NCI-H460 (cell line): ENCODE measurements at places on chromosomes 6 and 20. TPM values are rescaled to one million over a fixed set of nuclear protein-coding genes. Genes with fewer than 3 reads are reported as not detected.
A peak's percentile ranks its signal among the peaks of the same experiment; 100 is the strongest.

DNA sequence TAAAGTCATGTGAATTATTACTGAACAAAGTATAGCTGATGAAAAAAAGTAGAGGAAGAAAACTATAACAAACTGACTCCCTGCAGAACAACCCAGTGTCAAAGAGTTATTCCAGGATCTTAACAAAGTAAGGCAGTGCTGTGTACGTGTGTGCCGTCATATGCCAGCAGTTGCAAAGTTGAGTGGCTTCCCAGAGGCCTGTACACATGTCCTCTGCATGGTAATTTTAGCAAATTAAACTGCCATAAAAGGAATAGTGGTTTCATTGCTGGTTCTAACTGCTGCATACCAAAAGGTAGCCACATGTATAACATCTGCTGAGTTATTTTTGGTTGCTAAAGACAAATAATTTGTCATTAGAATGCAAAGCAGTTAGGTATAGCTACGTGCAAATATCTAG is 44.8 kb downstream of the RIPOR2 start:
- DNase-seq = no peak

DNA sequence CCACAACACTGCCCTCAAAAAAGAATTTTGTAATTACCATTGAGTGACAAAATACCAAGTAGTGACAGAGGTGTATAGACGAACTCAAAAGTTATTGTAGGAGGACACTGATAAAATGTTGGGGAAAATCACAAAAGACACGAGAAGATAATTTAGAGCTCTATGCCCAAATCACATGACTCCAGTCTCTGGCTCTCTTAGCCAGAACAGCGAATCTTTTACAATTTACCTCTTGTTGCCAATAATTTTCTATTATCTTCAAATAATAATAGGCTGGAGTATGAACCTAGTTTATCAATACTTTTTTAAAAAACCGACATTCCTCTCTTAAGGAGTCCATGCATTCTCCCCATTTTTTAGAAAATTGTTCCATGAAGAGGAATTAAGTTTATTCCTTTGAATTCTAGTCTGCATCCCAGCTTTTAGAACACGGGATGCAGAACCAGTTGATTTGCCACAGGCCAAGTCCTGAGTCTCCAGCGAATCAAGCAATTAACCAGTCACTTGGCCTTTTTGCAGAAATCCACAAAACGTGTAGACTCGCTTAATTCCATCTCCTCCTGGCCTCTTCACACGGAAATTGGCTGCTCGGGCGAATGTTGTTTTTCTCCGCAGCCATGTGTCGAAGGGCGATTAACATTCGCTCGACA is 507 bp upstream of the RIPPLY2 start:
- DNase-seq = no peak

DNA sequence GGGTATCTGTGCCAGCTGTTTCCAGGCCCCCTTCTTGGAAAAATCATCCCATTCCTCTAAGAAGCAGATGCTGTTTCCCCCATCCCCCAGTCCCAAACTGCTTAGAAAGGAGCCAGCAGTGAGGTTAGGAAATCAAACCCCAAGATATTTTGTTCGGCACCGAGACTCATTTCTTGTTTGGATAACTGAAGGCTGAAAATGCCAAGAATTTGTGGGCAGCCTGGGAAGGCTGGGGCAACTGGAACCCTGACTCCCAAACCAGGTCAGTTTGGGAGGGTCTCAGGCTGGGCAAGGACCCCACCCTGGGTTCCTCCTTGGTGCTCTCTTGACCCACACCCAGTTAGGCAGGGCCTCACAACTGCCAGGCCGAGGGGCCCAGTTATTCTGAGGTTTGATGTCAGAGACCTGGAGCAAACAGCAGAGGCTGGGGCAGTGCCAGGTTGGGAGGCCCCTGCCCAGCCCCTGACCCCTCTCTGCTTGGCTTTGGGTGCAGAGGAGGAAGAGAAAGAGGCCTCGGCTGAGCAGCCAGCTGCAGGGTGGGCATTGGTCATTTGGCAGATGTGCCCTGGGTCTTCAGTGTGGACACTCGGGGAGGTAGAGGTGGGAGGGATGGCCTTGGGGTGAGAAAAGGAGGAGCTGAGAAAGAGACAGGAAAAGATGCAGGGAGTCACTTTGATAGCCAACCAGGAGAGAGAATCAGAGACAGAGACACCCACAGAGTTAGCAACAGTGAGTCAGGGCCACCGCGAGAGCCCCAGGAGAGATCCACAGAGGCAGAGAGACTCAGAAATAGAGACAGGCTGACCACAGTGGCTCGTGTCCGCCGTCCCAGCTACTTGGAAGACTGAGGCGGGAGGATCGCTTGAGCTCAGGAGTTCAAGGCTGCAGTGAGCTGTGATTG is 5.0 kb downstream of the ANGPT4 start:
- DNase-seq = no peak

DNA sequence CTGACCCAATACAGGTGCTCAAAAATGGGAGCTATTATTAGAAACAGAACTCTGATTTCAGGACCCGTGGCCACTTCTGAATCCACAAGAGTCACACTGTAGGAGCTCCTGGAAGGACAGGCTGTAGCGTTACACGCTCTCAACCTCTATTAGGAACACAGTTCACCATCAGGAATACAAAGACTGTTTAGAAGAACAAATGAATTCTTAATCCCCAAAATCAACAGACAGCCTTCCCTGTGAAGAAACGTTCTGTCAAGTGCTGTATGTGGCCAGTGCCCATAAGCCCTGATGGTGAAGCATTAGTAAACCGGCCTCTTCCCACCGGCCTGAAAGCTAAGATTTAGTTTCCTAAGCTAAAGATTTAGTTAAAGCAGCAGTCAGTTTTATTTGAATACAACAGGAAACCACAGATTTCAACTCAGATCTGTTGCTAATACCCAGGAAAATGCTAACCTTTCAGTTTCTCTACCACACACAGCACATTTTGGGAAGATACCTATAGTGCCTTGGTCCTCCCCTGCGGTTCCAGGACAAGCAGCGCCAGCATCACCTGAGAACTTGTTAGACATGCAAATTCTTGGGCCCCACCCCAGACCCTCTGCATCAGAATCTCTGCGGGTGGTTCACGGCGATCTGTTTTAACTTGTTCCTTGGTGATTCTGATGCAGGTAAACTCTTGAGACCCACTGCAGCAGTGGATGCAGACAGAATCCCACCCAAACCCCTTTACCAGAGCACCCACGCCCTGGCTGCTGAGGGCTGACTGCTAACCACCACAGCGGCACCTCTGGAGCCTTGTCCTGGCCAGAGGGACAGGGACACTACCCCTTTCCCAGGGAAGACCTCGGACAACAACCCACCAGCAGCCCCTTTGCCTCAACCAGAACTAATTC is 33.4 kb downstream of the MTRES1 start:
- no peak for DNase-seq

- DNase-seq = no peak
These were observed 32.7 kb downstream of the CHMP4B start for GRCh38 chr20:33843854-33844253.

DNA sequence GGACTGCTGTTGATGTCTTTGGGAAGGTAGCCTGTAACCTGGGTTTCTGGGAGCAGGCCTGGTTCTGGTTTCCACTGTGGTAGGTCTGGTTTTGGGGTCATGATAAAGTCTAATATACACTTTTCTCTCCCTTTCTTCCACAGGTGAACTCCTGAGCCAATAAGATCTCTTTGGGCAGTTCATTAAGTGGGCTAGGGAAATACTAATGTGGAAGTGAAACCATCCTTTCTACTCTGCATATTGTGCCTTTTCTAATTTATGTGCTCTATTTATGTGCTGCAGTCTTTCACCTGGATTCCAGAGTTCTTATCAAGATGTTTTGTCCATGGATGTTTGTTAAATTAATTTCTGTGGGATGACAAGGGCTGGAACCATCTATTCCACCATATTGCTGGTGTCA is 165.7 kb upstream of the PTPRK start:
- DNase-seq = no peak

DNA sequence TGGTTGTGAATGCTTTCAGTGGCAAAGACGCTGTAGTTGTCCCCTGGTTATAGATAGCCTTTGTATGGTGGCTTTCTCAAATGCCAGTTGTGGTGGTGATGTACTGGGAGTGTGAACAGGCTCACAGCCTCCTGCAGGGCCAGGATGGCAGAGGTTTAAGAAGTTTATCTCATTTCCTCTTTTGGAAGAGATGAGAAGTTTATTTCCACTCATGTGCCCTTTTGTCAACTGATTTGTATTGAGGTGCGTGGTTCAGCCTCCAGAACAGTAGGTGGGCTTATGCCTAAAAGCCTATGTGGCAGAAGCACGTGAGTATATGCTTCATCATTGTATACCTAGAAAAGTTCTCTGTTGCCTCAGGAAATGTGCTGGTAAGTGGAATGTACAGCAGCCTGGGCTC is 13.7 kb upstream of the ZFP57 start:
- DNase-seq = no peak

DNA sequence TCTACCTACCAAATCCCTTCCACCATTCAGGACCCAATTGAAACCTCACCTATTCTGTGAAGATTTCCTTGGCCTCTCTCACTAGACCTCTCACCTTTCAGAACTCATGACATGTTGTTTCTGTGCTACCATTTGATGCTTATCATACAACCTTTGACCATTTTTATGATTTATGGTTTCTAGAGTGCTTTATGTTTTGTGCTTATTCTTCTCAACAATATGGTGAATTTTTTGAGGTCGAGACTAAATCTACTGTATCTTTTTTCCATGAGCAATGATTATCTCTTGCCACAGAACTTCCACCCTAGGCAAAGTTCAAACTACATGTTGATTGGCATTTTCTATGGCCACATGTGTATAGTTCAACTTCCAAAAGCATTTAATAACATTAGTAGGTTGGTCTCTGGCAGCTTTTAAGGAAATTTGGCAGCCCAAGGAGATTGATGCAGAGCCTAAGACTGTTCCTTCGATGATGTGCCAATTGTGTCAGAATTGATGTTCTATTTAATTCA is 84.9 kb downstream of the OLIG3 start:
- DNase-seq = no peak

DNA sequence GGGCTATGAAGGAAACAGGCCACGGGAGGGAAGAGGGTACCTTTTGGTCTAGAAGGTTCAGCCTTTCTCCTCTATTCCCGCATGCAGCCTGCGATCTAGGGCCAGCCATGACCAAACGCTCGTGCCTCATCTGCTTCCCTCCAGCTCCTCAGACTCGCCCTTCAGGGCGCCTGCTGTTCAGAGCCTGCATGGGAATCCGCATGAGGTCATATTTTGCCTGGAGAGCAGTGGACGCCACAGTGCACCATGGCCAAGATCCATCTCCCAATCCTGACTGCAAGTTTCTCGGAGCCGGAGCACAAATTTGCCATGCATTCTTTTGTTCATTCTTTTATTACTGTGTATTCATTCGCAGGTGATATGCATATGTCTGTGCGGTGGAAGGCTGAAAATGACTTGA is 608.1 kb downstream of the QKI start:
- no peak for DNase-seq

DNA sequence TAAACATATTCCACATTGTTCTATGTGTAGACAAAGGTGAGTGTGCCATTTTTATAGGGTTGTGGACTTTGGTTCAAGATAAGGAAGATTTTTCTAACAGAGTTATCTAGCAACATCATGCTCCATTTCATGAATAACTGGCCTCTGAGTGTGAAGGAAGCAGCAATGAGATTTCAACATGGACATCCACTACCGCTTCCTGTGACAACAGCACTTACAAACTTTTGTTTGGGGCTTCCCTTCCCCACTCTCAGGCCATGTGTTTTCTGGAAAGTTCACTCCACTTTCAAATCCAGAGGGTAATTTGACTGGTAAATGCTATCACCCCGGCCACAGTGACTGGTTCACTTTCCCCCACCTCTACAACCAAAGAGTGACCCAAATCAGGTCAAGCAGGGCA is 38.1 kb upstream of the PROKR2 start:
- DNase-seq = no peak

GRCh38 chr6:148864941-148865340 is 118.1 kb downstream of the UST start:
- DNase-seq = no peak

DNA sequence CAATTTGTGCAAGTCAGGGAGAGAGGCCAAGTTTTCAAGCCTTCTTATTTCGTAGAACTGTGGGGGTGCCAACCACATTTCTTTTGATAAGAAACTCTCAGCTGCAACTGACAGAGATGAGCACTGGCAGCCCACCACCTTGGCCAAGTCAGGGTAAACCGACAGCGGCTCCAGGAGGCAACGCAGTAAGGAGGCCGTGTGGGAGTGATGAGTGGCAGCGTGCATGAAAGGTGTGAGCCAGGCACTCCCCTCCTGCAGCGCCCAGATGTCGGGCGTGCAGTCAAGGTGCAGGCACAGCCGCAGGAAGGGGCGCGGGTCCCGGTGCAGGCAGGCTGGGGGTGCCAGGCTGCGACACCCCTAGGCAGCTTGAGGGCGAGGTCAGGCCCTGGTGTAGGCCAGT is 49.2 kb upstream of the HDAC2 start:
- DNase-seq = no peak

DNA sequence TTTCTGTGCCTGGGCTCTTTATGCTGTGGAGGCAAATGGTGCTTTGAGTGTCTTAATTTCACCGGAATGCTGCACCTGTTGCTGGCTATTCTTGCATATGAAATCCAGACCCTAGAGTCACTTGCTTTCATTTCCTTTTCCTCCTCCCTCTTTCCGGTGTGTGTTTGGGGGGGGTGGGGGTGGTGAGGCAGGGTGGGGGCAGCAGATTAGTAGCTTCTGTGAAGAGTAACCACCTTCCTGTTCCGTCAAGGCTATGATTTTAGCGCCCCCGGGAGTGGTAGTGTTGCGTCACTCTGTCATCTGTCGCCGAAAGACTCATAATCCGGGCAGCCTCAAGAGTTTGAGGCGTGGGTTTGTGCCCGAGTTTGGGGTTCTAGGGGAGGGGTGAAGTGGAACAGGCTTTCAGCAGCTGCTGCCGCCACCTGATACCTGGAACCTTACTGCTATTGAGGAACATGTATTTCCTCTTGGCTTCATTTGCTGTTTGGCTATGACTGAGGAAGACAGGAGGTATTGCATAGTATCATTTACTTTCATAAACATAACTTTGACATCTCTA is 49.1 kb downstream of the UTRN start:
- no peak for DNase-seq

GRCh38 chr6:105359419-105360370 is 43.2 kb downstream of the PREP start:
- DNase-seq = peak; percentile 72

- DNase-seq = no peak
These were observed 55.0 kb downstream of the SOX4 start for GRCh38 chr6:21648475-21649050.

The CDC25B gene
- total RNA-seq = 64.3 and 66.7 TPM in 2 replicates

The NKX2-4 gene
- total RNA-seq = not detected in 2 replicates

The RBPJL gene
- total RNA-seq = not detected in 2 replicates

The CST7 gene
- not detected in 2 replicates for total RNA-seq

The OXT gene
- total RNA-seq = not detected in 2 replicates
